AG08395 (cell line): ENCODE measurements at places on chromosomes 7 and 10.

- DNase-seq, result no peak
Measured at GRCh38 chr7:140067052-140067451, 4.3 kb upstream of the PARP12 start.

- DNase-seq, result no peak
Measured at GRCh38 chr7:6161463-6162330, 110.7 kb downstream of the CYTH3 start.

GRCh38 chr10:48839809-48840679 is 99.6 kb downstream of the LRRC18 start:
- DNase-seq, result no peak

DNA sequence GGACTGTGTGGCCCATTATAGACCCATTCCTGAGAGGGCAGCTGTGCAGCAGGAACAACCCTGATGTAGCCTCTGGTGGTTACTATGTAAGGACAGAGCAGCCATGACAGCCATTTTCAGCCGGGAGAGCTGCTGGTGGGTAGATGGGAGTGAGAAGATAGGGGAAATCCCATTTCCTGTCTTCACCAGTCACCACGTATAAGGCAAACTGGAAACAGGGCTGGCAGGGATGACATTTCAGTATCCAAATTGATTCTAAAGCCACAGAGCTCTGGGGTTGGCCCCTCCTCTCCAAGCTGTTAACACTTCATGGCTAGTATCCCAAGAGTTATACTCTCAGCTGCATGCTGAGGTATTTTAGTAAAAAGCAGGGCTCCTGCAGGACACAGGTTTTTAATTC is 15.2 kb upstream of the FZD1 start:
- peak; percentile 18 for DNase-seq

DNA sequence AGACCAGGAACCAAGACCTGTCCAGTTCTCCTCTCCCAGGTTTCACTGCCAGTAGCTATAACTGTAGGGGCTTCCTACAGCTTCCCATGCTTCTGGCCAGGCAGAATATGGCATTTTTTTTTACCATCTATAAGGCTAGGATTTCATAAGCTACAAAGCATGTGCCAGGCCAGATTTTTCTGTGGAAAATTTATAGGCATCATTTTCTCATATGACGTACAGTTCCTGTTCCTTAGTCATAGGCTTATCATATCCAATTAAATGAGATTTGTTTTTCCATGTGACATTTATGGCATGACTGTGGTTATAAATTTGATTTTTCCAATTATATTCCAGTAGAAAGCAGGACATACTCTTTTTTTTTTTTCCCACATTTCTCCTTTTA is 208.6 kb upstream of the NPY start:
- no peak for DNase-seq

DNA sequence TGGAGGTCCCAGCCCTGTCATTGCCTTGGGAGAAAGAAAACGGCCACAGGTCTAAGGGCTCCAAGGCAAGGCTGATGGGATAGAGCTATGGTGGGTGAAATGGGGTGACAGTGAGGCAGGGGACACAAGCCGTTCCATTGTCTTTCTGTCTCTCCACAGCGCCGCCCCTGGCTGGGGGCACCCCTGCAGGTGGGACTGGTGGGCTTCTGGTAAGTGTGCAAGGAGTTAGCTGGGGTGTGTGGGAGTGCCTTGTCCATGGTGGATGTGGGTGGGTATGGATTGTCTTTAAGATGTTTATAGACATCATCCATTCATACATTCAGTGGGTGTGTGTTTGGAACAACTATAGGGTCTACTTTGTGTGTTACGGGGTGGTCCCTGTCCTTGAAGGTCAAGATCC is 7.5 kb downstream of the SFXN3 start:
- DNase-seq, result no peak

DNA sequence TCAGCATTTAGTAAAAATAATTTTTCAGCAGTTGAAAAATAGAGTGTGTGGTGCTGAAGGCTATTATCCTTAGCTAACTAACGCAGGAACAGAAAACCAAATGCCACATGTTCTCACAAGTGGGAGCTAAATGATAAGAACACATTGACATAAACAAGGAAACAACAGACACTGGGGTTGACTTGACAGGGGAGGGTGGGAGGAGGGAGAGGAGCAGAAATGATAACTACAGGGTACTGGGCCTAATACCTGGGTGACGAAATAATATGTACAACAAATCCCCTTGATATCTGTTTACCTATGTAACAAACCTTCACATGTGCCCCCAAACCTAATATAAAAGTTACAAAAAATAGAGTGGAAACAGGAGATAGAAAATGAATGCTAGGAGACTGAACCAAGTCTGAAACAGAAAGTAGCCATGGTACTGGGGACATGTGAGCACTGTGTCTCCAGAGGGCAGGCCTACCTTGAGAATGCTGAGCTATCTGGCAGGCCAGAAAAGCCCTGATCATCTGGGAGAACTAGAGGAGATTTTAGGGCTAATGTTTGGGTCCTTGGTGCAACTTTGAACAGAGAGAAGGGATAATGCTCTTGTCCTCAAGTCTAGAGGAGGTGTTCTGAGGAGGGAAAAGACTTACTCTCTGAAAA is 4.7 kb upstream of the EFCAB10 start:
- DNase-seq, result no peak

DNA sequence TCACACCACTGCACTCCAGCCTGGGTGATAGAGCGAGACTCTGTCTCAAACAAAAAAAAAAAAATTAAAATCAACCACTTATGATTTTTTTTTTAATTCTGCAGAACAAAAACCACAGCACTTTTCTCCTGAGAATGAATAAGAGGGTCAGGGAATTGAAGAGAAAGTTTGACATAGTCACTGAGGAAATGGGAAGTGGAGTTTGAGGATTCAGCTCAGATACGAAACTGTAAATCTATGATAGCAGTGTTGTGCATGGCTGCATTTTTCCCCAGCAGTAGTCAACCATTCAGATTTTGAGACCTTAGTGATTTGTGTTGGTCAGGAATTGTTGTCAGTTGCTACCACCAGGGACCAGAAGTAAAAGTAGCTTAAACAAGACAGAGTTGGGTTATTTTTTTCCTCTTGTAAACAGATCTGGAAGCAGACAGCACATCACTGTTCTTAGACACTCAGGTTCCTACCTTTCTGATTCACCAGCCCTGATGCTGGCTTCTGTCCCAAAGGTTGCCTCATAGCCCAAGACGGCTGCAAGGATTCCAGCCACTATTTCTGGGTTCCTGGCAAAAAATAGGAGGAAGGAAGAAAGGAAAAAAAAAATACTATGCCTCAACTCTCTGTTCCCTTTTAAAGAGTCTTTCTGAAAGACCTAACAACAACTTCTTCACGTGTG is 20.1 kb downstream of the PILRA start:
- DNase-seq, result no peak

DNA sequence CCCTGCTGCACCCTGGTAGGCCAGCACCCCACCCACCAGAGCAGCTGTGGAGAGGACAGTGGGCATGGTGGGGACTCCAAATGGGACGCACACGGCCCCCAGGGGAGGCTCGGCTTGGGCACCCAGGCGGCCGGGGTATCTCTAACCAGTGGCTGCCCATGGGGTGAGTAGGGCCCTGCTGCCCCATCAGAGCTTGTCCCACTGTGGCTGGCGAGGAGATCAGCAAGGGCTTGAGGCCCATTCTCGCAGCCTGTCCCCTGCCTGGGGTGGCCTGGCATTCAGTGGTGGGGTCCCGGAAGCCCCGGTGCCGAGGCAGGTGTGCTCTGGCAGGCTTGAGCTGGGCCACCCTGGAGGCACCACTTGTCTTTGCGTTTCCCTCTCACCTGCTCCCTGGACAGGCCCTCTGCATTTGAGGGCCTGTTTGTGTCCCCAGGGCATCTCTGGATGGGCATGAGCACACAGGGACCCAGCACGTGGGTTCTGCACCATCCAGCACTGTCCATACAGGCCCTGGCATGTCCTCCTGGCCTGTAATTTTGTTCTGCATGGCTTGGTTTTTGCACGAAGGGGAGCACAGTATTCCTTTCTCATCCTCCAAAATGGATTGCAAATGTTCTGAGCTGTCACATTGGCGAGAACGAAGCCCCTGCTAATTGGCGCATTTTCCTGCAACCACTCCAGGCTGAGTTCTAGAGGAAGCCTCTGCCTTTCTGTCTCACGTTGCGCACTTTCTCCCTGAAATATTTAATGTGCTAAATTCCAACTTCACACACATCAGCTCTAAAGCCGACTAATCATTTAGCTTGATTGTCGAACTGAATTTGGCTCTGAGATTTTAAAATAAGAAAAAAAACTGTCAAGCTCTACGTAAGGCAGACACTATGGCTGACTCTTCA is 27.2 kb downstream of the PWWP2B start:
- no peak for DNase-seq

GRCh38 chr7:70178211-70178610 is 579.9 kb downstream of the AUTS2 start:
- DNase-seq, result no peak

GRCh38 chr7:16084370-16084769 is 337.0 kb downstream of the CRPPA start:
- DNase-seq, result no peak

- no peak for DNase-seq
Measured at GRCh38 chr10:42553064-42553407, 85.3 kb downstream of the ZNF33B start.

GRCh38 chr7:127911968-127912511 is 119.2 kb downstream of the LRRC4 start:
- no peak for DNase-seq

DNA sequence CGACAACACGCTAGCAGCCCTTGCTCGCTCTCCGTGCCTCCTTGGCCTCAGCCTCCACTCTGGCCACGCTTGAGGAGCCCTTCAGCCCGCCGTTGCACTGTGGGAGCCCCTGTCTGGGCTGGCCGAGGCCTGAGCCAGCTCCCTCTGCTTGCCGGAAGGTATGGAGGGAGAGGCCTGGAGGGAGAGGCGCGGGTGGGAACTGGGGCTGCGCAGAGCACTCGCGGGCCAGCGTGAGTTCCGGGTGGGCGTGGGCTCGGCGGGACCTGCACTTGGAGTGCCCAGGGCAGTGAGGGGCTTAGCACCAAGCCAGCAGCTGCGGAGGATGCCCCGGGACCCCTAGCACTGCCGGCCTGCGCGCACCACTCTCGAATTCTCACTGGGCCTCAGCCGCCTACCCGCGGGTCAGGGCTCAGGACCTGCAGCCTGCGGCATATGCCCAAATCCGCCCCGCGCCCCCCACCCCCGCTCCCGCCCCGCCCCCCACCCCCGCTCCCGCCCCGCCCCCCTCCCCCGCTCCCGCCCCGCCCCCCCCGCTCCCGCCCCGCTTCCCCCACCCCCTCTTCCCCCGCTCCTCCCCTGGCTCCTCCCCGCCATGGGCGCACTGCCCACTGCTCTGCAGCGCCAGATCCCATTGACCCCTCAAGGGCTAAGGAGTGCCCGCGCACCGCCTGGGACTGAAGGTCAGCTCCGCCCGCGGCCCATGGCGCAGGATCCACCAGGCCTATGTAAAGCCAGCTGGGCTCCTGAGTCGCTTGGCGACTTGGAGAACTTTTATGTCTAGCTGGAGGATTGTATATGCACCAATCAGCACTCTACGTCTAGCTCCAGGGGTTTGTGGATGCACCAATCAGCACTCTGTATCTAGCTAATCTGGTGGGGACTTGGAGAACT is 15.9 kb upstream of the ACBD5 start:
- DNase-seq, result no peak

DNA sequence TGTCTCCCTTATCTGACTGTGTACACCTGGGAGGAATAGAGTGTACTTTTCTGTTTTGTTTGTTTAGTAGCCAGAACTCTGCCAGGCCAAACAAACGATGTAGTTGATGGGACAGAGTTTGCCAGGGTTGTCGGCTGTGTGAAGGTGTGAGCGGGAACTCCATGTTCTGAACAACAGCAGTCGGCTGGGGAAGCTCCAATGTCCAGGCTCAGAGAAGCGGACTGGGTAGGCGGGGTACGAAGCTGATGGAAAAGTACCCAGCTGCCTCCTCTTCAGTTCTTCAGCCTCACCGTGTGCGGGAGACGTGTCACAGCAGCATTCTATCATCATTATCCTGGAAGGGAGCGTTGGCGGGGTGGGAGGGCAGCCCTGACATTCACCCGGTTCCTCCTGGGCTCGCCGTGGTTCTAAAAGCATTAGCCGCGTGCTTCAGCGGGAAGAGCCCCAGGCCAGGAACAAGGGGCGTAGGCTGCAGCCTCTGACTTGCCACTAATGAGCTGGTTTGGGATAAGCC is 52.9 kb downstream of the PFKFB3 start:
- DNase-seq, result no peak

DNA sequence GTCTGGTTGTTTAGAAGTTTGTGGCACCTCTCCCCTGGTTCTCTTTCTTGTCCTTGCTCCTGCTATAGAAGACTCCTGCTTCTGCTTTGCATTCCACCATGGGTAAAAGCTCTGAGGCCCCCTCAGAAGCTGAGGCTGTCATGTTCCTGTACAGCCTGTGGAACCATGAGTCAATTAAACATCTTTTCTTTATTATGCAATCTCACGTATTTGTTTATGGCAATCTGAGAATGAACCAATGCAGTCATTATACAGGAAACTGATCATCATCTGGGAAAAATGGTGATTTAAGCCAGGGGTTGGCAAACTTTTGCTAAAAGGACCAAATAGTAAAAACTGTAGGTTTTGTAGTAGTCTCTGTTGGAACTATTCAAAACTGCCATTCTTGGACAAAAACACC is 175.4 kb downstream of the CSTF2T start:
- peak; percentile 14 for DNase-seq
